ENCODE measurements at places on chromosomes 6 and 20.

DNA sequence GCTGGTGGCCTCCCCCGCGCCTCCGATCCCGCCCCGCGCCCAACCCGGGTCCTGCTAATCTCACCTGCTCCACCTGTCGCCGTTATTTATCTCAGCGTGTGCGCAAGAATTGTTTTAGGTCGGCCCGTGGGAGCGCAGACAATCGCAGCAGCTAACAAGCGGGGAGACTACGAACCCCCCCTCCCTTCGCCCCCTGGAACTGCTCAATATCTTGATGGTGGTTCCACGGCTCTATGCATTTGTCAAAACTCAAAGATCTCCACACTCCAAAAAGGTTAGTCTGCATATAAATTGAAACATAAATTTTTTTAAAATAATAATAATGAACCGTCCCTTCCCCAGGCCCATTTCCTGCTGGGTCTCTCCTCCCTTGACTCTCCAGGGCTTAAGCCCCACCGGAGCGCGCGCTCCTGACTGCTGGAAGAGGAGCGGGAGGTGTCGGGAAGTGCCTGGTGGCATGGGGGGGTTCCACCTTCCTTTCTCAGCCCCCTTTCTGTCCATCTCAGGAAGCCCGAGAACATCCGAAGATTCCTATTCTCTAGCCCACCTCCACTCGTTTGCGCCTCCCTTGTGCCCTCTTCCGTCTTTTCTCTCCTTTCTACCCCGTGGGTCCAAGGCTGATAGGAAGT, 1.6 kb upstream of the MDGA1 start:
- no peak for DNase-seq

DNA sequence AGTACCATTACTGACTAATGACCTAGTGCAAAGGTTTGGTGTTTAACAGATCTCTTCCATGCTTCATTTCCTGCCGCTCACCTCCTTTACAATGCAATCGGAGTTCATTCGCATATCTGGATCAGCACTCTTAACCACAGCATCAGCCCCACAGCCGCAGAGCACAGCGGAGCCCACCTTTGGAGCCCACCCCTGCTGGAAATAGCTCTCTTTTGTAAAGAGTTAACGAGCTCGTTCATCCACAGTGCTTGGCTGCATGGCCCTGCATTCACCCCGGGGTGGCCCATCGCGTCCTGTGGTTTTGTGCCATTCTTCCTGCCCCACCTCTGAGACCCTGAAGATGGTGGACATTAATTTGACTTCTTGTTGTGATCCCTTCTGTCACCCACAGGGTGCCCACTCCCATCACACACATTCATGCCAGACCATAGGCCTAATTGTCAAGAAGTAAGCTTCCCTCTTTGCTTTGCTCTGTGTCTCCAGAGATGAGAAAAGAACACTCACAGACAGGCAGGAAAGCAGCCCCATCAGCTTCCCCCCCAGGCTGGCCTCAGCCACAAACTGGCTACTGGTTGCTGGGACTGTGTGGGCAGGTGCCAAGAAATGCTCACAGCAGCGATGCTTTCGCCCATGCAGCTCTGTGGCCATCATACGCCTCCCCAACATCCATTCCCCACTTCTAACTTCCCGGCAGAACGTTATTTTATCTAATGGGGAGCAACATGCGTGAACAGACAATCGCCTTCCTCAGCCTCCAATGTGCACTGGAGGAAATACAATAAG, 167.0 kb downstream of the LRFN2 start:
- no peak for DNase-seq

DNA sequence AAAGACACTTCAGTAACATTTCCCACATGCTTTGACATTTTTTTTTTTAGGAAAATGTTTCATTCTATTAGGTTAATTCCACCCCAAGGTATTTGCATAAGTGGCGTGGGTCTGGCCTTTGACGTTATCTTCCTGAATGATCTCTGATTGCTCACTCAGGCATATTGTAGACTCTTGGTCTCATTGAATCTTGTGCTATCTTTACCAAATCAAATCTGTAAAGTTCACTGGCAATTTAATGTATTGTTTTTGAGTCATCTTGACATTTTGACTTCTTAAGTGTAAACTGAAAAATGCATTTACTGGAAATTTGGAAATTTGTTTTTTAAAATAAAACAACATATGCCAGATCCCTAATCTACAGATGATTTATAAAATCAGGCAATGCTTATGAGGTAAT, 16.0 kb upstream of the VIP start:
- no peak for DNase-seq

DNA sequence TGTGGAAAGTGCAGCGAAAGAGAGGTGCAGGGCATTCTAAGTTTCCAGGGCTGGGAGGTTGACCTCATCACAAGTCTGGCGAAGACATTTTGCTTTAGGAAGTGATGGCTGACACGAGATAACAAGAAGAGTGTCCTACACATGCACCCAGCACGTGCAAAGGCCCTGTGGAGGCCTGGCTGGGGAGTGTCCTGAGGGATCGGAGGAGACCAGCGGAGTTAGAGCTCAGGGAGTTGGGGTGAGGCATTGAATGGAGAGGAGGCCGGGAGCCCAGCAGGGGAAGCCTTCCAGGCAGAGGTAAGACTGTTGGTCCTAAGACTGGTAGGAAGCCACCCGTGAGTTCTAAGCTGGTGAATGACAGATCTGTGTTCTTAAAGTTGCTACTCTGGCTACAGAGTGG, 58.4 kb downstream of the PPP1R14C start:
- DNase-seq, result no peak

- no peak for DNase-seq
Measured at GRCh38 chr20:59858425-59858824, 75.0 kb downstream of the SYCP2 start.

- DNase-seq, result no peak
Measured at GRCh38 chr6:71248306-71248765, 40.3 kb upstream of the OGFRL1 start.

GRCh38 chr6:137697267-137697938, 169.7 kb upstream of the TNFAIP3 start:
- no peak for DNase-seq

DNA sequence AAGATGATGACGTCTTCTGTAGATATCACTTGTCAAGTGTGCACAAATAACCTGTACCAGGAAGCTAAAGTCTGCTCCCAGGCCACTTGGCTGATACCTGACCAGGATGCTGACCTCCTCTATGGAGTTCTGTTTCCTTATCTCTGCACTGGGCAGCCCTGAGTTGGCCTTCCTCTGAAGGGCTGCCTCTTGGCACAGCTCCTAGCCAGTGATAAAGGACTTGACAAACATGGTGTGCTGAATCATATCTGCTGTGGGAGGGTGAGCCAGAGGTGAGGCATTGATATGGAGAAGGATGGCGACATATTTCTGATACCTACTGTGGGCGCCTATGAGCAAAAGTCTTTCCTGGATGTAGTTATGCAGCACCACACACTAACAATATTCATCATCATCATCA, 32.8 kb upstream of the FOXA2 start:
- DNase-seq, result no peak

GRCh38 chr6:75870389-75870788, 121.3 kb downstream of the MYO6 start:
- DNase-seq, result no peak

GRCh38 chr20:39452583-39453340, 490.6 kb downstream of the DHX35 start:
- no peak for DNase-seq
